B cell (primary cell): ENCODE measurements at places on chromosomes 12 and 14.
A peak's percentile ranks its signal among the peaks of the same experiment; 100 is the strongest.

- DNase-seq, result no peak
Observed at GRCh38 chr12:129665414-129665813, 238.4 kb downstream of the TMEM132D start.

DNA sequence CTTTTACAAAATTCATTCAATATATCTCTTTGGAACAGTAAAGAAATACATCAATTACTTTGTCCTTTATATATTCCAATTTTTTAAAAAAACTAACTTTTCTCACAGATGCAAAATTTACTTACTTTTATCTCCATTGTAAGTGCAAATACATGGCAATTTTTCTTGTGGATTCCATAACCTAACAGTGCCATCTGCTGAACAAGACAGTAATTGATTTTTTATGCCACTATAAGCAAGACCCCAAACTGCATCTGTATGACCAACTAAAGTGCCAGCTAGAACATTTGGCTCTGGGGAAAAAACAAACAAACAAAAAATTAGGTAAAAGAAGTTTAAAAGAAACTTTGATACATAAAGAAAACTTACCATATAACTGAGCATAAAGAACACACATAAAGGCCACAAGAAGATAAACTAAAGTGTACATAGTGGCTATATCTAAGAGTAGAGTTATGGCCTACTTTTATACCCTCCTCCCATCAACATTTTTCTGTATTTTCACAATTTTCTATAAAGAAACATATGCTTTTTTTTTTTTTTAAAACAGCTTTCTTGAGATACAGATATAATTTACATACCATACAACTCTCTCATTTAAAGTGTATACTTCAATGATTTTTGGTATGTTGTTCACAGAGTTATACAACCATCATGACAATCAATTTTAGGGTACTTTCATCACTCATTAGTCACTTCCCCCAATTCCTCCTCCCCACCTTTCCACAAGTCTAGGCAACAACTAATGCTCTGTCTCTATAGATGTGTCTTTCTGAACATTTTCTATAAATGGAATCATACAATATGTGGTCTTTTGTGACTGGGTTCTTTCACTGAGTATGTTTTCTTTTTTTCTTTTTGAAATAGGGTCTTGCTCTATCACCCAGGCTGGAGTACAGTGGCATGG is 32.6 kb downstream of the COCH start:
- peak; percentile 35 for DNase-seq

GRCh38 chr14:81453166-81453766 is 53.1 kb upstream of the STON2 start:
- DNase-seq, result peak; percentile 59

DNA sequence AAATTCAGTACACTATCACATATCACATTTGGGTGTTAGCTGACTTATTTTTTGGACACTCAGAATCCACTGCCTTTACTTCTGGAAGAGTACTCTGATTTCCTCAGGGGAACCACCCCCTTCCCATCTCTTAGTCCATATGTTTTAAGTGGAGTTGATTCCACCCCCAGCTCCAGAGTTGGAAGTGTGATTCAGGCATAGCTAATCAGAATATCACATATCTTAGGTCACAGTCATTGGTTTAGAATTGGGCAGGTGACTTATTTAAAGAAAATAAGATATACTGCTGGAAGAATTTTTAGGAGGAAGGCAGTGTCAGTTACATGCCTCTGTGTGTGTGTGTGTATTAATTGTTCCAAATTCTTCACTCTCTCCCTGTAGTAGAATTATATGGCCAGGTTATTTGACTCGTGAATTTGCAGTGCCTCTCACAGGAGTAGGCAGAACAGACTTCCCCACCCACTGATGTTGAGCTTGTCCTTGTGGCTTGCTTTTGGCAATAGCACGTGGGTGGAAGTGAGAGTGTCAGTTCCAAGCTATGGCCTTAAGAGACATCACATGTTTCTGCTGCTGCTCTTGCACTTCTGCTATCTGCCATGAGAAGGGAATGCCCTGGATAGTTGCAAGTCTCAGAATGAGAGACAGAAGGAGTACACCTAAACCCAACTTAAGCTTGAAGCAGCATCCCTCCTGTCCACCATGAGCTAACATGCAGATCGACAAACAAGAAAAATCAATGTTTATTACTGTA is 6.4 kb upstream of the GAS2L3 start:
- DNase-seq, result peak; percentile 7

- no peak for DNase-seq
Observed at GRCh38 chr12:108190529-108190928, 61.4 kb downstream of the WSCD2 start.

DNA sequence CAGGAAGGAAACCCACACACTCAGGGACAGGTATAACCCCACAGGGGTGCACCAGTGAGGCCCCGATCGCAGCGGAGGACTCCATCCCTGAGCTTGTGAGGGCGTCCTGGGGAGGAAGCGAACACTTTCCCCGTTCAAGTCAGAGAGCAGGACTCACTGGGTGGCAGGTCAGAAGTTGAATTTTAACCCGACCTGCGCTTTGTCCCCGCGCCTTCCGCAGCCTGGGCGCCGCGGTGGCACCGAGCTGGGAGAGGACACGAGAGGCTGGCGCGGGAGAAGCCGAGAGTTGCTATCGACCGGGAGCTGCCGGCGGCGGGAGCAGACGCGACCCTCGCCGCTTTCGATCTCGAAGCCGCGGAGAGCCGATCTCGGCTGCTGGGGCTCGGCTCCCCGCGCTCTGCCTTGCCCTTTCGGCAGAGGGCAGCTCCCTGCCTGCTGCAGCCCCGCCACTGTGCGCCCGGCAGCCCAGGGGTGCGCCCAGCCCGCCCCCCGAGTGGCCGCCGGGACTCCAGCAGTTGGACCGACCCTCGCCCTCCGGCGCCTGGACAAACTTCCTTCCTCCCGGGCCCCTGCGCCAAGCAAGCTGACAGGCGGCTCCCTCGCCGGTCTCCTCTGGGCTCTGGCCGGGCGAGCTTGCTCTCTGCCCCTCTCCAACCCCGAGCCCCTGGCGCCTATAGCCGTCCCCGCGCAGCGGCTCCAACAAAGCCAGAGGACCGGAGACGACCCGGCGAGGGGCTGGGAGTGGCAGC is 918 bp downstream of the LIN7A start:
- peak; percentile 2 for DNase-seq

DNA sequence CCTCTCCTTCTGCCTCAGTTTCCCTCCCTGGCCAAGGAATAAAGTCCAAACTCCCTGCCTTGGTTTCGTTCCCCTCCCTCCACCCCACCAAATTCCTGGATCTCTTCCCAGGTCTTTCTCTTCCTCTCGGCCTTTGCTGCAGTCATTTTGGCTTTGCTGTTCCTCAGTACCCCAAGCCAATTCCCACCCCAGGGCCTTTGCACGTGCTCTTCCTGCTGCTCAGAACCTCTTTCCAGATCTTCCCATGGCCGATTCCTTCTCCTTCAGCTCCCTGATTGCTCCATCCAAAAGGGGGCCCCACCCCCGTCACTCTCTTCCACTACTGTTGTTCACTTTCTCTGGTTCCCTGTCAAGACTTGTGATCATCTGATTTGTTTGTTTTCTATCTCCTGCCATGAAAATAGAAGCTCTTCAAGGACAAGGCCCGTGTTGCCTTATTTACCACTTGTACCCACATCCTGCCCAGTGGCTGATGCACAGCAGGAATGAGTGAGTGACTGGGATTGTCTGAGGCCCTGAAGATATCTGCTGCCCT is 3.1 kb downstream of the HNF1A start:
- DNase-seq, result no peak

DNA sequence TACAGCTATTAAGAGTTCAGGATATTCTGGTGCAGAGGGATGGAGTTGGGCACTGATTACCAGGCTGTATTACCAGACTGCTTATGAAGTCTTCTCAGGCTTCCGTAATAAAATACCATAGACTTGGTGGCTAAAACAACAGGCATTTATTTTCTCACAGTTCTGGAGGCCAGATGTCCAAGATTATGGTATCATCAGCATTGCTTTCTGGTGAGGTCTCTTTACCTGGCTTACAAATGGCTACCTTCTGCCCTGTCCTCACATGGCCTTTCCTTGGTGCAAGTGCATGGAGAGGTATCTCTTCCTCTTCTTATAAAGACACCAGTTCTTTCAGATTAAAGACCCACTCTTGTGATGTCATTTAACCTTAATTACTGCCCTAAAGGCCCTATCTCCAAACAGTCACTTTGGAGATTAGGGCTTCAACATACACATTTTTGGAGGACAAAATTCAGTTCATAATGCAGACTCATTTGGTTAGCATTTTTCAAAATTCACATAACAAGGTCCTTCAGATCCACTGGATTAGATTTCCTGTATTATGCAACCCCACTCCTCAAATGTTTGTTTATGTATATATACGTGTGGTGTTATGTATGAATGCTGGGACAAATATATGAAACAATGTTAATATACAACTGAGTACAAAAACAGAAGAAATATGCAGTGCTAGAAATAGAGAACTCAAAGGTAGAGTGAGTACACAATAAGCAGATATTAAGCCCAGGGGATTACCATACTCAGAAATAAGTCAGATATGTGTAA is 9.3 kb upstream of the ATP2B1 start:
- DNase-seq, result no peak

- DNase-seq, result no peak
Observed at GRCh38 chr12:34347367-34347766, 325.1 kb downstream of the ALG10 start.

DNA sequence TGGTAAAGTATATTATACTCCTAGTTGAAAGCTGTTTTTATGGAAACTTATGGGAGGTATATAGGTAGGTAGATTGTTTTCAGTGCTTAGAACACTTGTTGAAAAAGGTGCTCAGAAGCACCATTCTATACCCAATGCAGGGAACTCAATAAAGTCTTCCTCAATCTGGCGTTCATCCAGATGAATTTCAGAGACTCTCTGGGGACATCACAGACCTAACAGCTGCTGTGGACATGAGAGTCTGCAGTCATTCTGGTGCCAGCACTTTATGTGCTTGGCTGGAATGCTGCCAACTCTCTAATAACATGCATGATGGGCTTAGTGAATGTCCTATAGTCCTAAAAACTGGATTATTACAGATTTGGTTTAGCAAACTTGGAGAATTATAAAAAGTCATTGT is 115.9 kb downstream of the NTN4 start:
- DNase-seq, result no peak

DNA sequence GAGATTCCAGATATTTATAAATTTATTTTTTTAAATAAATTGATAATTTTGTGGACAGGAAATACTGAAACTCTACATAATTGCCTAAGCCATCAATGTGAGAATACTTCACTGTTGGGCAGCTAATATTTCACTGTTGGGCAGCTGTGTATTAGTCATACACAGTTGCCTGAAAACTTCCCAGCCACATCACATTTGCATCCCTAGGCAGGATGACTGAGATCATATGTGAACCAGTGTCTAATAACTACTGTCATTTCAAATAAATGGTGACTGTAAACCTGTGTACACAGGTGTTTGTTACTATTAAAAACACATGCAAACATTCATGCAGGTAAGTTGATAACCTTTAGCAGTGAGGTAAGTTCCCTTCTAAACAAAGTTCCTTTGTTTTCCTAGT is 43.9 kb downstream of the TMTC3 start:
- no peak for DNase-seq

GRCh38 chr12:64612843-64613242 is 2.5 kb downstream of the RASSF3 start:
- DNase-seq, result no peak

GRCh38 chr14:25121337-25122129 is 71.6 kb upstream of the STXBP6 start:
- DNase-seq, result no peak

- no peak for DNase-seq
Observed at GRCh38 chr12:72250346-72250745, 21.8 kb upstream of the TRHDE start.

DNA sequence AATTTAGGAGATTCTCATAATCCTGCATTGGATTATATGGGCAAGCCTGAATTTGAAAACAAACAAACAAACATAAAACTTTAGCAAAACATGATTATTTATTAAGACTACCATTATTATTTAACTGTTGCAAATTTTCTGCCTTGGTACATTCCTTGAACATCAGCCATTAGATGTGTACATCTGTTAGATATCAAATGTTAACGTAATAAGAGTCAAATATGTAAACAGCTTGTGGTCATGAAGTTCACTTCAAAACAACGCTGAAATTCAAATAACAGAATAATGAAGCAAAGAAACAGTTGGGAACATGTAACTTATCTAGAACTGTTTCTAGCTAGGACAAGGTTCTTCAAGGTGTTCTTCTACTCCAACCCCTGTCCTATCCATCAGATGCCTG is 14.3 kb upstream of the TMX1 start:
- no peak for DNase-seq

DNA sequence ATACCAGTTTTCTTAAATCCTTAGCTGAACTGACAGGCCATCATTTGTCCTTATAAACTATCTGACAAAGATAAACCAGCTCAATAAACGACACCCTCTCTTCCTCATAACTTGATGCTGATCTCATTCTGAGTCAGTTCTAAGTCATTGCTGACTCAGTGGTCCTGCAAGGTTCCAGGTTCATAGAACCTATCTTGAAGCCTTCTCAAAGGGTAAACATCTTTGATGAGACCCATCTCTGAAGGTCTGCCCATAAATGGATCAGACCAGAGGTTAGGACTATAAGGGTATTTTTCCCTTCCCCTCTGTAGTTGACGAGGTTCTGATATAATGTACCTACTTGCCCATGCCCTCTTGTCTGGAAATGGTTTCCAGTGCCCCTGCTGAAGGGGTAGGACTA is 11.9 kb downstream of the NAA25 start:
- no peak for DNase-seq

- no peak for DNase-seq
Observed at GRCh38 chr14:29741909-29742401, 185.7 kb downstream of the PRKD1 start.

- DNase-seq, result no peak
Observed at GRCh38 chr12:44885902-44886301, 9.8 kb upstream of the NELL2 start.

DNA sequence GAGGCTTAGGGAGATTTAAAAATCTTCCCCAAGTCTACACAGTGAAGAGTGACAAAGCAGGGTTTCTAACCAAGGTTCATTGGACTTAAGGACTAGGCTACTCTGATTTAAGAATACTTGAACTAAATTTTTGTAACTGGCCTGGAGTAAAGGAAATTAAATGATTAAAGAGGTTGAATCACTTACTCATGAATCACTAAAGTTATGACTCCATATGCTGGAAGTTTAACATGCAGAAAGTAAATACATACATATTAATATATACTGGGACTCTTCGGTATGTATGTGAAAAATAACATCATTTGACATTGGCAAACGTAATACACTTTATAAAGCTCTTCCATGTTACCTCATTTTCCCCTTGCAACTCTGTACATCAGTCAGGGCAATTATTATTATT is 322.9 kb downstream of the KCNH5 start:
- no peak for DNase-seq

DNA sequence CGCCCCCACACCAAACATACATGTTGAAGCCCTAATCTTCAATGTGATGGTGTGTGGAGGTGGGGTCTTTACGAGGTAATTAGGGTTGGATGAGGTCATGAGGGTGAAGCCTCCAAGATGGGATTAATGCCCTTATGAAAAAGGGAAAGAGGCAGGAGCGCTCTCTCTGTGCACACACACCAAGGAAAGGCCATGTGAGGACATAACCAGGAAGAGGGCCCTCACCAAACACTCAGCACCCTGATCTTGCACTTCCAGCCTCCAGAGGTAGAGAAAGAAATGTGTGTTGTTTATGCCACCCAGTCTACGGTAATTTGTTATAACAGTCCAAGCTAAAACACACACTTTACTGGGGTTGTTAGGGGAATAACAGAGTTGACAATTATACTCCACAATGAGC is 14.6 kb upstream of the PITPNM2 start:
- no peak for DNase-seq

GRCh38 chr12:108597559-108598471 is at the start of gene TMEM119:
Gene TMEM119, minus strand, starts transcription at chr12:108598084. Its CDS starts 5,701 bp downstream, at chr12:108592383.
- DNase-seq, result no peak
